Vagina (tissue), 2 donors: ENCODE measurements at places on chromosomes 4 and X. TPM values are rescaled to one million over a fixed set of nuclear protein-coding genes. Genes with fewer than 3 reads are reported as not detected.

- H3K36me3 ChIP-seq: no peaks in the 10 kb centered on the region
- no peaks in the 10 kb centered on the region for H3K27me3 ChIP-seq
- no peaks in the 10 kb centered on the region for H3K4me1 ChIP-seq
- H3K4me3 ChIP-seq: no peak overlapping the region
Observed at GRCh38 chrX:123871309-123871708, 11.5 kb downstream of the XIAP start.

DNA sequence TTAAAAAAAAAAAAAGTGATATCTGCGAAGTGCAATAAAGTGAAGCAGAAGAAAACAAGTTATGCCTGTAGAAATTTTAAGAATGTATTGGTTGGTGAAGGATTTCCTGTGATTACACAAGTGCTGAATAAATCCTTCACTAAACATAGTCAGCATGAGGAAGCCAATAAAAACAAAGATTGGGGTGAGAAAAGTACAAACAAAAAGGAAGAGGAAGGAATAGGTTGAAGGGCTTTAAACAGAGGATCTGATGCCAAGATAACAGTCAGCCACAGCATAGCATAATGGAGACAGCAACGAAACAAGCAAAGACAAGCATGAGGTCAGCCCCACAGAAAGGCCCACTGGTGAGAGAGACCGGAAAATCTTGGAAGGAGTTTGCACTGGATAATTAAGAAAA, 372.2 kb downstream of the ADAM29 start:
- DNase-seq: no peak
- no peaks in the 10 kb centered on the region for H3K27me3 ChIP-seq
- no peak overlapping the region for H3K27ac ChIP-seq
- no peaks in the 10 kb centered on the region for H3K36me3 ChIP-seq

DNA sequence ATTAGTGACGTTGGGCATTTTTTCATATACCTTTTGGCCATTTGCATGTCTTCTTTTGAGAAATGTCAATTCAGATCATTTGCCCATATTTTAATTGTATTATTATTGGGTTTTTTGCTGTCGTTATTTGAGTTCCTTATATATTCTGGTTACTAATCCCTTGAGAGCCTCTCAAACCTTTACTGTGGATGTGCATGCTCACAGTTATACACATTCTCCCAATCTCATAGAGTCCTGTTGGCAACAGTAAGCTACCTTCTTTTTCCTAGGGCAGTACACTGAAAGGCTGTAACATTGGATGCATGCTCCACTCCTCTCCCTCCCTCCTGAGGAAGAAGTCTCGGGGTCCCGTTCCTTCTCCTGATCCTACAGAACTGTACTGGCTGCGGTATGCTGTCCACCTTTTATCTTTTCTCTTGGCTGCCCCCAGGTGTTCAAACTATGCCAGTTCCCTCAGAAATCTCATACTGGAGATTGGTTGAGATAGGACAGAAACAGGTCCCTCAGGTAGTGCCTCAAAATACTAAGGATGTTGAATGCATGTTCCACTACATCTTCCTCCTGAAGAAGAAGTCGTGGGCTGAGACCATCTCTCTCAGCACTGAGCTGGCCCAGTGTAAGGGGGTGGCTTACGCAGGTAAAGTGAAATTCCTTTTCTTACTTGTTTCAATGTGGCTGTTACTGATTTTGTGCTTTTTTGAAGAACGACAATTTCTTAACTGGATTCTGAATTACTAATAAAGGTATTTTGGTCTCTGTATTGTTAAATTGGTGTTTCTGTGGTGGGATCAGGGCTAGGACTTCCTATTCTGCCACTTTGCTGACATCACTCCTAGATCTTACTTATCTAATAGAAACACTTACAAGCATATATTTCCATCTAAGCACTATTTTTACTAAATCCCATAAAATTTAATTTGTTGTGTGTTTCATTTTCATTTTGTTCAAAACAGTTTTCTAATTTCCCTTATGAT, 145.4 kb upstream of the HUWE1 start:
- no peak overlapping the region for H3K27ac ChIP-seq
- H3K4me3 ChIP-seq: no peak overlapping the region
- no peak for DNase-seq
- H3K4me1 ChIP-seq: no peaks in the 10 kb centered on the region

- H3K27ac ChIP-seq: no peak overlapping the region
- H3K4me3 ChIP-seq: no peak overlapping the region
- no peak for DNase-seq
- H3K27me3 ChIP-seq: no peaks in the 10 kb centered on the region
Observed at GRCh38 chr4:94408549-94409374, 43.0 kb upstream of the PDLIM5 start.

DNA sequence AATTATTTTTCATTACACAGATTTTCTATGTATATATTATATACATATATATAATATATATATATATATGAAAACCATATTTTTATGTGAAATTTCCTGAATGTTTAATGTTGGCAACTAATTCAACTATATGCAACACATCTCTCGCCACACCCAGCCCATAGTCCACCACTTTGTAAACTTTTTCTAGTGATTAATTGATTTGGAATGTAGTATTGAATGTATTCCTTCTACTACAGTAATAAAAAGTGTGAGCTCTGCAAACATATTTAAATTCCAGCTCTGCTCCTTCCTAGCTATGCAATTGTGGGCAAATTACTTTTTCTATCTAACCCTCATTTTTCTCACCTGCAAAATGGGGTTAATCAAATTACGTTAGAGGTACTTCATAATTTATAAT, 187.8 kb downstream of the TEX11 start:
- H3K4me1 ChIP-seq: no peaks in the 10 kb centered on the region
- no peak overlapping the region for H3K27ac ChIP-seq
- H3K27me3 ChIP-seq: no peaks in the 10 kb centered on the region
- DNase-seq: no peak
- no peaks in the 10 kb centered on the region for H3K36me3 ChIP-seq
- H3K4me3 ChIP-seq: no peak overlapping the region

- no peaks in the 10 kb centered on the region for H3K27me3 ChIP-seq
- no peak overlapping the region for H3K27ac ChIP-seq
- H3K36me3 ChIP-seq: no peaks in the 10 kb centered on the region
Observed at GRCh38 chr4:86006057-86006456, 353.8 kb downstream of the MAPK10 start.

DNA sequence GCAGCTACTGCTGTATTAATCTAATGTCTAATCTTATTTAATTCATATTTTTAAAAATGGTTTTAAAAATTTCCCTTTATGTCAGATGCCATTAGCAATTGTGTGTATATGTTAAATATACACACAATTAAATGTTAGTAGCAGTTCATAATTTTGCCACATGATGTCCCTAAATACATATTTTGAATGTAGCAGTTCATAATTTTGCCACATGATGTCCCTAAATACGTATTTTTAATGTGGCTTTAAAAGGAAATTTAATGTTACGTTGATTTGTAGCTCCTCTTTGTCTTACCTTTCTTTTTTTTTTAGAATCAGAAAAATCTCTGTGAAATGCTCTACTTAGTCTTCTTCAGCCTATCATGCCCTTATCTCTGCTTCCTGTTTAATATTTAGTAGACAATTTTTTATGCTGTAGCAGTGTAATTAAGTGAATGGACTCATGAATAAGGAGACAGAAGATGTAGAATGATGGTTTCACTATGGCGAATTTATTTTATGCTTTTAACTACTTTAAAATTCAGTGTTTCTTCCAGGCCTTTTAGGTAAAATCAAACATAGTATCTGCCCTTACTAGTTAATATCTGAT, 26.1 kb downstream of the RBM46 start:
- H3K4me3 ChIP-seq: no peak overlapping the region
- H3K4me1 ChIP-seq: no peaks in the 10 kb centered on the region
- H3K27ac ChIP-seq: no peak overlapping the region
- H3K27me3 ChIP-seq: no peaks in the 10 kb centered on the region
- H3K36me3 ChIP-seq: no peaks in the 10 kb centered on the region
- no peak for DNase-seq

DNA sequence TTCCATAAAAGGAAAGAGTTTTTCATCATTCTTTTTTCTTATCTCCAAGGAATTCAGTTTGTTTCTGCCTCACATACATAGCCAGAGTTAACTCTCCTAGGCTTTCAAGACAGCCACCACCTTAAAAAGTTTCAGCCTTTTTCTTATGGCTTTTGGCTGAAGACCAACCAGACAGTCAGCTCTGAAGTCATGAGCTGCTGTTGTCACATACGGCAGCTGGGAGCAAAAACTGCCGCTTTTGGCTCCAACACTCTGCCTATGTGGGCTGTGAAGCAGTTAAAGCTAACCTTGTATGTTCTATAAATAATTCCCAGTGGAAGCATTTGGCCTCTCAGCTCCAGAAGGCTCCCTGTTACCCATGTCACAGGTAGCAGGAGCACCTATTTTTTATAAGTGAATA, 104.1 kb downstream of the KLHL4 start:
- H3K27me3 ChIP-seq: no peaks in the 10 kb centered on the region
- H3K36me3 ChIP-seq: no peaks in the 10 kb centered on the region
- no peak overlapping the region for H3K27ac ChIP-seq

- no peak overlapping the region for H3K27ac ChIP-seq
- no peaks in the 10 kb centered on the region for H3K27me3 ChIP-seq
- no peak overlapping the region for H3K4me3 ChIP-seq
- H3K36me3 ChIP-seq: no peaks in the 10 kb centered on the region
- no peak for DNase-seq
Observed at GRCh38 chrX:39736216-39737211, 361.2 kb downstream of the BCOR start.

Gene TRAM1L1
- total RNA-seq: 1.5 TPM

Gene TMEM144
- 5.6 TPM for total RNA-seq

Gene MAOA
- total RNA-seq: 102 TPM

Gene CT47B1
- not detected for total RNA-seq

Gene TMEM255A
- total RNA-seq: 10.8 TPM

Gene NSG1
- total RNA-seq: 32.9 TPM
